ENCODE measurements at places on chromosomes 3 and 15.

- DNase-seq = no peak
These were observed 453.1 kb downstream of the GBE1 start for GRCh38 chr3:81308306-81308705.

- no peak for DNase-seq
These were observed 43.4 kb upstream of the GPD1L start for GRCh38 chr3:32062950-32063582.

DNA sequence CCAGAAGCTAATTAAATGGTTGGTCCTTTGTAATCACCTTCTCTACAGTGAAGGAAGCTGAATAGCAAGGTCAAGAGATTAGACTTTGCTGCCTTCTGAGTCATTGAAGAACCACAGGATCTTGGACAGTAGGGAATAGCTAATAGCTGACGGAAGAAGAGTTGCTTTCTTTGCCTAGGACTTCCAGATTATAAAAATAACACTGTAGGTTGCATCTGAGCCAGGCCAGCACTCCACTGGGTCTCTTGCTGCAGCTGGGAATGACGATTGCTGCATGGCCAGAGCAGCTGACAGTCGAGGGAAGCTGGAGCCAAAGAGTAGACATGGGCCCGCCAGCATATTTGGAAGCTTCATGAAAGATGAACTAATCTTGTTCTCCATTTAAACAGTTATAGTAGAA lies 81.5 kb upstream of the KCNMB2 start:
- no peak for DNase-seq

DNA sequence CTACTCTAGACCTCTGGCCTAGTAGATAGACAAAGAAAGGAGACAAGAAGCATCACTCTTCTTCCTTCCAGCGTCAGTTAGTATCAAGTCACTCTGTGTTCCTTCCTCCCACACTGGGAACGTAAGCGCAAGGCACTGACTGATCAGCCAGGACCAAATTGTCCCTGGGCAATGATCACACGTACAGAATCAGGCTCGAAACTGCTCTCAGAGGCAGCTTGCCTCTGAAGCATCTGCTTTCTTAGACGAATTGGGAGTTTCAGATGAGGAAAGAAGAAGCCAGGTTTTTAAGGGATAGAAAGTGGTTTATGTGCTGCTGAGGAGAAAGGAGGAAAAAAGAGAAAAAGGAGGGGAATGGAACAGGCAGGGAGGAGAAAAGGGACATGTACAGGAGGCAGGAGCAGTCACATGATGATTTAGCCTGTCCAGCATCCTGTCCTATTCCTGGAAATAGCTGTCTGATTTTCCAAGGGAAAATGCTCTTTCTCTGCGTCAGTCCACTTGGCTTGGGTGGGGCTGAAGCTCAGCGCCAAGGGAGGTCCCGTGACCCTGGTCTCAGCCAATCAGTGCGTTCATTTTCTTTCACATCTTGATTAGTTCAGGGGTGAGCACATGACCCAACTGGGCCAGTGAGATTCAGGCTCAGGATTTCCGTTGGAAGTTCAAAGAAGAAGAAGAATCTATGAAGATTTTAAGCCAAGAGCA lies 102.0 kb upstream of the PRICKLE2 start:
- no peak for DNase-seq

GRCh38 chr3:194900854-194901522 lies 215.3 kb downstream of the FAM43A start:
- DNase-seq = no peak

- no peak for DNase-seq
These were observed 65.1 kb downstream of the PIK3CB start for GRCh38 chr3:138769616-138770015.

GRCh38 chr15:51846463-51847230 lies 17.2 kb downstream of the TMOD3 start:
- no peak for DNase-seq

DNA sequence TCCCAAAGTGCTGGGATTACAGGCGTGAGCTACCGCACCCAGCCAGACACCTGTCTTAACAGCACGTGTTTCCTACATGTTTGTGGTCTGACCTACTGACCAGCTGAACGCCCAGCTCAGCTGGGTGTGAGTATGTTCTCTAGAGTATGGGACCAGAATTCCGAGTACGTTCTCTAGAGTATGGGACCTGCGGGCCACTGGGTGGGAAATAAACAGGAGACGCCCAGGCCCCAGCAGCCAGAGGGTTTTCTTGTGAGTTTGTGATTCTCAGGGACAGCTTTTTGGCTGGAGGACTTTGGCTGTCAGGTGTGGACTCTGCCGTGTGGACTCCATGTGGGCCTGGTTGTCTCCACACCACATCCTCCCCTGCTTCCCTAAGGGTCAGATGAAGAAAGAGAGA lies 87.3 kb downstream of the CHRD start:
- DNase-seq = no peak

- DNase-seq = no peak
These were observed 36.7 kb downstream of the SYN2 start for GRCh38 chr3:12040902-12041301.

DNA sequence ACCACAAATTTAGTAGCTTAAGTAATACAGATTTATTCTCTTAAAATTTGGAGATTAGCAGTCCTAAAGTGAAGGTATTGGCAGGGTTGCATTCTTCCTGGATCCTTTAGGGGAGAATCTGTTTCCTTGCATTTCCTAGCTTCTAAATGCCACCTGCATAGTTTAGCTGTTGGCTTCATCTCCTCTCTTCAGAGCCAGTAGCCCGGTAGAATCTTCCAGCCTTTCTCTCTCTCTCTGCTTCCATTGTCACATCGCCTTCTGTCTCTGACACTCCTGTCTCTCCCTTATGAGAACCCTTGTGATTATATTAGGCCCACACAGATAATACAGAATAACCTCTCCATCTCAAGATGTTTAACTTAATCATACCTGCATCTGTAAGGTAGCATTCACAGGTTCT lies 21.4 kb downstream of the FAM98B start:
- no peak for DNase-seq

DNA sequence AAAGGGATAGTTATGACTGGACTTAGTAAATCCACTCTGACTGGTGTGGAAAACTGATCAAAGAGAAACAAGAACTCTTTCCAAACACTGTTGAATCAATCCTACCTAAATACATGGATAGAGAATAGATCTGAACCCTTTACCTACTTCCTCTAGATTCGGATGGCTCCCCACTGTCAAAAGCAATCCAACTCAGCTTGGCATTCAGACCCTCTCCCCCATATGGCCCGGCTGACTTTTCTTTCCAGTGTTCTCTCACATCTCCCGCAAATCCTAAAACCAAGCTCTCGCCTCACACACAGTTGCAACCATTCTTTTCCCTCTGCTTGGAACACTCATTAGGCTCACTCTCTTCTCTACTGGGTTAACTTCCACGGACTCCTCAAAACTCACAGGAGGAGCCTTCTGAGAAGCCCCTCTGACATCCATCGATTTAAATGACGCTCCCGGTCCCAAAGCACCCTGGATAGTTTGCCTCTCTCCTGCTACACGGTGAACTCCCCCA lies 639 bp downstream of the SPICE1 start:
- DNase-seq = no peak

- no peak for DNase-seq
These were observed 105.6 kb downstream of the NFKBIZ start for GRCh38 chr3:101954936-101955335.

GRCh38 chr3:27220166-27220565 lies 149.0 kb downstream of the NEK10 start:
- no peak for DNase-seq

DNA sequence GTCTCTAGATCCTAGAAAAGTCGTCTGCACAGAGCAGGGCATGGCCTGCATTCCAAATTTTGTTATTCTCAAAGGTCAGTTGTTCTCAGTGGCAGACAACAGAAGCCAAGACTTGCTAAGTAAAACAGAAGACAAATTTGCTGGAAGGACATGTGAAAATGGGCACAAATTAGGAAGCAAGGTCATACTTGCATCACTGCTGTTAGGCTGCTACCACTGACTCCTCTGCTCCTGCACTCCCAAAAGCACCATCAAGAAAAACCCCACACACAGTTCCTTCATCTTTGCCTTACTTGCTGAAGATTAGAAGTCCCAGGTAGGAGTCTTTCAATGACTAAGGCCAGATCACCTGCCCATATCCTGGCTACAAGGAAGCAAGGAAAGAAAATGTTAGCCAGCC lies 69.9 kb upstream of the ATP2C1 start:
- DNase-seq = no peak

- DNase-seq = no peak
These were observed 21.2 kb upstream of the LMOD3 start for GRCh38 chr3:69143612-69144011.

DNA sequence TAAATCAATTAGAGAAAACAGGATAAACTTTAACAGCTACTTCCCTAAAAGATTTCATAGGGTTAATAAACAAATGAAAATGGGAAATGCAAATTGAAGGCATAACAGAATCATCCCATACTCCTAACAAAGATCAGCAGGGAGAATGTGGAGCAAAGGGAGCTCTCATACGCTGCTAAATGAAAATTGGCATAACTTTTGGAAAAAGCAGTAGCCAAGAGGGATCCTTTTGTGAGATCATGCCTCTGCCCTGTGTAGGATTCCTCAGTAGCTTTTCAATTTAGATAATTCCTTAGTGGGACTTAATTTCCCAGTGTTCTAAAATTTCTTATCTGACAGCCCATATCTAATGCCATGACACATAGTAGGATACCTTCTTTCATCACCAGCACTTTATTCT lies 18.2 kb downstream of the NIPA2 start:
- no peak for DNase-seq

- no peak for DNase-seq
These were observed 2.2 kb upstream of the SENP2 start for GRCh38 chr3:185583925-185584324.

DNA sequence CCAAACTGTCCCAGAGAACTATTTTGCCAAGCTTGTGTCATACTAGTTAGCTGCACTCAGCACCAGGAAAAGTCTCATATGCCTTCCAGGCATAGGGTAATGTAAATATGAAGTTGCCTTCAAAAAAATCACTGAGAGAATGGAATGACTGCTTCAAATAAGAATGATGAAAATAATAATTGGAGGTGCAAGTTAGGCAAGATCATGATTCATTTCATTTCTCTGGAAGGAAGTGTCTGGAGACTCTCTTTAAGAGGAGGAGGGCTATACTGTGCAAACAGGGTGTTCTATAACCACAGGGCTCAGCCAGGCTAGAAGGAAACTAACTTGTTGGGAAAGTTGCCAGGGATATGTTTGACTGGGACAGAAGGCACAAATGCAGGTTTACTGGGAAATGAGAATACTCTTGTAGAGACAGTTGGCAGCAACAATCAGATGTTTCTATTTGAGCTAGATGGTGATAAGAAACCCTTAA lies 4.3 kb downstream of the SIDT1 start:
- DNase-seq = no peak

- no peak for DNase-seq
These were observed 12.4 kb downstream of the RBPMS2 start for GRCh38 chr15:64763021-64763420.

DNA sequence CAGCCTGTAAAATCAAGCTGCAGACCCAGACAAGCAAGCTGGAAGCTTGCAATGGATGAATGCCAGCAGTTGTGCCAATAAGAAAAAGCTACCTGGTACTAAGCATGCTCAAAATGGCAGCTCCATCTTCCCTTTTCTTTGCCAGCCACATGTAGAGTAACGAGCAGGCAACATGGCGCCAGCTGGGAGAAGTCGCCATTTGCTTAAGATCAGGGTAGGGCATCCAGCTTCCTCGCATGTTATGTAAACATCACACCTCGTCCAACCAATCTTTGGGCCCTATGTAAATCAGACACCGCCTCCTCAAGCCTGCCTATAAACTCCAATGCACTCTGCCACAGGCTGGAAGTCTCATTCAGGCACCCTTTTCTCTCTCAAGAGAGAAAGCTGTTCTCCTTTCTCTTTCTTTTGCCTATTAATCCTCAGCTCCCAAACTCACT lies 973.9 kb downstream of the FHIT start:
- no peak for DNase-seq

GRCh38 chr3:30970183-30970582 lies 75.7 kb upstream of the GADL1 start:
- DNase-seq = peak; percentile 21

GRCh38 chr15:90059208-90059985 lies 42.9 kb downstream of the IDH2 start:
- peak; percentile 72 for DNase-seq

DNA sequence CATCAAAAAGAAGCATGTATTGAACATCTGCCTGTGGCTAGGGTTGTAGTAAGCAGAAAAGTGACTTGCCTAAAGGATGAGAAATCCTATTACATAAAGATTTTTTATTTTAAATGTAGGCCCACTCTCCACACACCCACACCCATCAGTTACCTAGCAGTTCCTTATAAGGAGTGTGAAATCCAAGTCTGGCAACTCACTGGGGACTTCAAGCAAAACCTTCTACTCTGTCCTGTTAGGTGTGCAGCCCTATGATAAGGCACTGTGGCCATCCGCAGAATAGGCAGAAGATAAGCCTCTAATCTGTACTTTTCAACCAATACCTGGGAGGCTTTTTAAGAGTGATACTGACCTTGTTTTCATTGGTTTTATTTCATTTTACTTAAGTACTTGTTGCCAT lies 52.7 kb upstream of the TJP1 start:
- no peak for DNase-seq

Data from CD4-positive, alpha-beta memory T cell (primary cell).